ENCODE measurements at places on chromosomes 1 and 21.

DNA sequence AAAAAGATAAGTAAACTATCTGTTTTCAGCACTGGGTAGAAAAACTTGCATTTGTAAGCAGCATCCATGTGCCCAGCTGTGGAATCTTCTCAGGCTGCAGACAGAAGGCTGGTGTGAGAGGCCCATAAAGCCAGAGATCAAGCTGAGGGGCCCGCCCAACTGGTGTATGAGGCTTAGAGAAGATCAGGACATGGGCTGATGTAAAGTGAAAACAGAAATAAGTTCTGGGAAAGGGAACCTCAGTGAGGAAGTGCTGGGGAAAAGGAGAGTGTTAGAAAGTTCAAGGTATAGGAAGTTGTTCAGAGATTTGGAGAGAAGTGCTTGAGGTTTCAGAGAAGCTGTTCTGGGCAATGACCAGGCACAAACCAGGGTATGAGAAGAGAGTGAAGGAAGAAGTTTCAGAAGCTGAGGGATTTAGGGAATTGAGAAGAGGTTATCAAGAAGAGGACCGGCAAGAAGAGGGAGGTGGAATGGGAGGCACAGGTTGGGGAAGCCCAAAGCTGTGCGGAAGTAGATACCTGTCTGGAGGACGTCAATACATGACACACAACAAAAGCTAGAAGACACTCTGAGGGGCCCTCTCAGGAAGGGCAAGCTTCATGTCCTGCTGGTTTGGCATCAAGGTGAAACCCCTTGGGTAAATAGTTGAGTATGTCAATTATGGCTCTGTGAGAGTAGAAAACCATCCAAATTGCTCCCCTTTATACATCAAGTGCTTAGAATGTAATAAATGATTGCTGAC lies 2.7 kb upstream of the CD5L start:
- DNase-seq = no peak

DNA sequence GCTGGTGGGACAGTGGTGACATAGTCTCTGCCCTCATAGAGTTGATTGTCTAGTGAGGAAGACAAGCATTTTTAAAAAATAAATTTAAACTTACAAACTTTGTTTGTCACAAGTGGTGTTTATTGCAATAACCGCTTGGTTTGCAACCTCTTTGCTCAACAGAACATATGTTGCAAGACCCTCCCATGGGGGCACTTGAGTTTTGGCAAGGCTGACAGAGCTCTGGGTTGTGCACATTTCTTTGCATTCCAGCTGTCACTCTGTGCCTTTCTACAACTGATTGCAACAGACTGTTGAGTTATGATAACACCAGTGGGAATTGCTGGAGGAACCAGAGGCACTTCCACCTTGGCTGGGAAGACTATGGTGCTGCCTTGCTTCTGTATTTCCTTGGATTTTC lies 58.4 kb downstream of the LAMC2 start:
- DNase-seq = no peak

DNA sequence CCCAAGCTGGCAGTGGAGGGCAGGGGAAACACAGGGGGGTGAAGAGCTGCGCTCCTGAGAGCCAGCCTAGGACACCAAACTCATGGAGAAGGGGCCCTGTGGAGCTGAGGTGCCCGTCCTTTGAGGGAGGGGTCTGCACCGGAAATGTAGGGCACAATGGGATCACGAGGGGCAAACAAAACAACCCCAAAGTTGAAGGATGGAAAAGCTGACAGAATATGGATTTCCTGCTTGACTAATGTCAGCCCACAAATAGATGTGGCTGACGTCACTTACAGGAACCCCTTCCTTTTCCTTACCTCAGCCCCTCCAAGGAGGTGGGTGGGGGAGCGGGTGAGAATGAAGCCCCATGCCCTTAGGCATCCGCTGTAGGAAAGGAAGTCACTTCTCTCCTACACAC lies 110.9 kb downstream of the KCNN3 start:
- DNase-seq = peak; percentile 56

GRCh38 chr1:30743584-30744059 lies 14.0 kb downstream of the LAPTM5 start:
- DNase-seq = peak; percentile 42

DNA sequence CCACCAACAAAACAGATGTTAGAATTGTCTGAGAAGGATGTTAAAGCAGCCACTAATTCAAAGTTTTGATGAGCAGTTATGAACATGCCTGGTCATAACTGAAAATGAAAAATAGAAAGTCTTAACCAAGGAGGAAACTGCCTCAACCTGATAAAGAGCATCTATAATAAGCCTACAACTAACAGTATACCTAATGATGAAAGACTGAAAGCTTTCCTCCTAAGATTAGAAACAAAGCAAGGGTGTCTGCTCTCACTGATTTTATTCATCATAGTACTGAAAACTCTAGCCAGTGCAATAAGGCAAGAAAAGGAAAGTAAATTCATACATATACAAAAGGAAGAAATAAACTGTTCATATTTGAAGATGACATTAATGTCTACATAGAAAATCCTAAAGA lies 82.0 kb downstream of the KCNK1 start:
- DNase-seq = no peak

DNA sequence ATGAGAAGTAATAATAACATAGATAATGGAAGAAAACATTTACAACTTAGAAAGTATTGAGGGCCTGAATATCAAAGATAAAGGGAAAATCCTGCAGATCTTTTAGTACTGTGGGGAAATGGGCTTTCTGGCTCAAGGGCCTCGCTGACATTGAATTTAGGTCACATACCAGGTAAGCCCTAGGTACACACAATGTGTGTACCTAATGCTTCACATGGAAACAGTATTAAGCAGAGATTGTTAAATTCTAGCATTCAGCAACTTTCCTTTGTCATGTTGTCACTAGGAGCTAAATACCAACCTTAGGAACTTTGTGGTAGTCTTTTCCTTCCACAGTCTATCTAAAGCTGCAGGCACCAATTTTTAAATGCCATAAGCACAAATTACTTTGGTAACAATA lies 49.7 kb downstream of the ODF2L start:
- DNase-seq = no peak

GRCh38 chr1:234986750-234987414 lies 141.8 kb downstream of the TOMM20 start:
- DNase-seq = no peak

GRCh38 chr1:38941093-38941492 lies 537 bp downstream of the RHBDL2 start:
- DNase-seq = no peak

DNA sequence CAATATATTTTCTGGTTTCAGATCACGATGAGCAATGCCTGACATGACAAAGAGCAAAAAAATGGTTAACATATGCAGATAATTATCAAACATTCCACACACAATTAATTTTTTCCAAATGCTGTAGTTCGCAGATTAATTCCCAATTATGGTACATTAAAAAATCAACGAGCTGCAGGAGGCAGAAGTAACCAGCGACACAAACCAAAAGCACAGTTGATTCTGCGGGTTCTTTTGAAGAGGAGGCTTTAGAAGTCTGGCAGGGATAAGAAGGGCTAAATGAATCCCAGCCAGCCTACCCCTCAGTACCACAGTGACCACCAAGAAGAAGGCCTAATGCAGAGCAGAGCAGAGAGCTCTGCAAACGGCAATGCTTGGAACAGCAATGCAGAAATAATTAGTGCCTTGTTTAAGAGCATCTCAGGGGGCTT lies 17.0 kb upstream of the KNCN start:
- DNase-seq = no peak

DNA sequence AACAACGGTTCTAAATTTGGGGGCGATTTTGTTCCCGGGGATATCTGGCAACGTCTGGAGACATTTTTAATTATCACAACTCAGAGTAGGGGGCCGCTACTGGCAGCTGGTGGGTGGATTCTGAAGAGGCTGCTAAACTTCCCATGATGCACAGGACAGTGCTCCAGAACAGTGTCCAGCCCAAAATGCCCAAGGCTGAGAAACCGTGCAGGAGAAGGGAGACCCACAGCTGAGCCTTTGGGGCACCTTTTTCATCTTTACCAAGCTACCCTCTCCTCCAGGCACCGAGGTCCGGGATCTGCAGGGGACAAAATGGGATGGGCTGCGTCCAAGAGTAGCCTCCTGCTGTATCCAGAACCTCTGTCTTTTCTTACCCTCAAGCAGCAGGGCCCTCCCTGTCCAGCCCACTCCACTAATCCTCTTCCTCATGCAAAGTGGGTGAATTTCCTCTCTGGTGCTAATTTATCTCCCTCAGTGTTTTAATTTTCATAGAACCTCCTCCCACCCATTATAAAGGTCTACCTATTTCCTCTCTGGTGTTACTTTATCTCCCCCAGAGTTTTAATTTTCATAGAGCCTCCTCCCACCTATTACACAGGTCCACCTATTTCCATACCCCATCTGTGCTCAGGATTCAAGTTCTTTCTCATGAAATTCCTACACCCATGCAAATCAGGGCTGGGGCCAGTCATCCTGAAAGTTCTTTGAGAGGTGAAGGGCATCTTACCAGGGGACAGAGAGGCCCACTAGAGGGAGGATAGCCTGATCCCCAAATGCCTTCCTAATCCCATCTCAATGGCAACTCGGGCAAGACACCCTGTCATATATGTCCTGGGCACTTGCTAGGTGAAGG lies 42.7 kb downstream of the CSMD2 start:
- no peak for DNase-seq

DNA sequence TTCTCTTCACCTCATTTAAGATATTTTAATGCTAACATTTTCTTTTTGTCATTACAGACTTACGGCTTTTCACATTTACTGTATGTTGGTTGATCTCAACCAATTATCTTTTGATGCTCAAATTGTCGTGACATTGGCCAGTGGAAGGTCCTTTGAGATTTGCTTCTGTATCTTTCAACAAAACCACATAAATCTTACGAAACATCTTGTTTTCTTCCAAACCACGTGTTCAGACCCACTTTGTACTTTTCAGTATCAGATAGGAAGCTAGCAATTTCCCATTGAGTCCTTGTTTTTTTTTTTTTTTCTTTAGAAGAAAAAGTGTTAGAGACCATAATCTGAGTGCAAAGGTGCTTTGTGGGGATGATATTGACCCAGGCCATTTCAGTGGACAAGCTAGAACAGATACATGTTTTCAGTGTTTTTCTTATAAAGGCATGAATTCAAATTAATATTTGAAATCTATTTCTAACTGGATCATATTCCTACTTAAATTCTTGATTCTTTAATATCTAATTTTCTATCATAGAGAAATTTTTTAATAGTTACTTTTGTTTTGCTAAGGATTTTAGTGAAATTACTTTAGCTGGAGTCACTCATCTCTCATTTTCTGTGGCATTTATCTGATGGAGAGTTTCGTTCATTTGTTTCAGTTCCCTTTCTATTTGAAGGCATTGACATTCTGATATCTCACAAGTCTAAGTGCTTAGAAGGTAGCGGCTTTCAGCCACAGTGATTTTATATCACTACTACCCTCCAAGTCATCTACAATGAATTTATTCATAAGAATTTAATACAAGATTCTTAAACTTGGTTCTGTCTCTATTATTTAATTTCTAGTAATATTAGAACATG lies 26.7 kb downstream of the ATG4C start:
- no peak for DNase-seq

DNA sequence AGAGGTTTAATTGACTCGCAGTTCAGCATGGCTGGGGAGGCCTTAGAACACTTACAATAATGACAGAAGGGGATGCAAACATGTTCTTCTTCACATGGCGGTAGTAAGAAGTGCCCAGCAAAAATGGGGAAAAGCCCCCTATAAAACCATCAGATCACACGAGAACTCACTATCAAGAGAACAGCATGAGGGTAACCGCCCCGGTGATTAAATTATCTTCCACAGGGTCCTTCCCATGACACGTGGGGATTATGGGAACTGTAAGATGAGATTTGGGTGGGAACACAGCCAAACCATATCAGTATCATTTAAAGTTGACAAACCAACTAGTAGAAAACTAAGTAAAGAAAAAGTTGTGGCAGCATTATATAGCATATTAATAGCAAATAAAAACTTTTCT lies 71.3 kb upstream of the DNAJC6 start:
- no peak for DNase-seq

DNA sequence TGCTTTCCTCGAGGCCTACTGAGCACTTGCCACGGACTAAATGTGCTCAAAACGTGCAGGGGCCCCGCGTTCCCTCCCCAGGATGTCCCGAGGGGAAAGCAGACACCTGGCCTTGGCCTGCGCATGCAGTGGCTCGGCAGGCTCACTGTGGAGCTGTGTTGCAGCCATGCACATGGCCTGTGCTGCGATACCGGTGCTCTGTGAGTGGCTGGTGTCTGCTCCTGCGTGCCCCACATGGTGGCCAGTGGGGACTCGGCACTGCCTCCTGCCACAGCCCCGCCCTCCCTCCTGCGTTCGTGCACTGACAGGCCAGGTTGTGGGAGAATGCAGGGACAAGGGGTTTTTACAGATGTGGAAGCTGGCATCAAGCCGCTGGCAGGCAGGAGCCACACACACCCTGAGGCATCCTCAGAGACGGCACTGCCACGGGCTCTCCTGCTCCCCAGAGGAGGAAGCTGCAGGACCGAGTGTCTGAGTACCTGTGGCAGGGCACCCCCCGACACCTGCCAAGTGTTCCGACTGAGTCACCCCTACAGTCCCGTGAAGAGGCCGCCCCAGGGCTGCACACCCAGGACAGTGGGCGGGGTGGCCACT lies 16.9 kb upstream of the PTTG1IP start:
- DNase-seq = no peak

DNA sequence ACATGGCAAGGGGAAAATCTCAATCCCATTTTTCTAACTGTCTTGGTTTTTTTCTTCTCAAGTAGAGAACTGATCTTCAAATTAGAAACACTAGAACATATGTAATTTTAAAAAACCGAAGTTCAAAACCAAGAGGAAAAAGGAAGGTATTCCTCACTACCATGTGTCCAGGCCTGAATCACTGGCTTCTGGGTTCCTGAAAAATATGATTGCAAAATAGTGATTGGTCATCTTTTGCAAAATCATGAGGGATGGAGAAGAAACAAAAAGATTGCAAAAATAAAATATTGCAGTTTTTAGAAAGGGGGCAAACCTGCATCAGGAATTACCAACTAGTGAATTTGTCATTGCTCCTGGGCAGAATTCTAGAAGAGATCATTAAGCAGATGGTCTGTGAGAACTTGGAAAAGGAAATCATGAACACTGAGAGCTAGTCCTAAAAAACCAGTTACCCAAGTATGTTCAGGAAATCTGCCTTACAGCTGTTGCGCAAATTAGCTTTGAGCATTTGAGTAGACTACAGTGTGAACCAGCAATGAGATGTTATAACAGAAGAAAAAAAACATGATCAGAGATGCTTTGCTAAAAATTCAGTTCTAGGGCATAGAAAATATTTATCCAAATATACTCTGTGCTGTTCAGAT lies 49.4 kb downstream of the SPATA46 start:
- DNase-seq = no peak
